ENCODE measurements at places on chromosomes 7 and 10. TPM values are rescaled to one million over a fixed set of nuclear protein-coding genes. Genes with fewer than 3 reads are reported as not detected.

PNLIPRP2 gene
- total RNA-seq: not detected

ADARB2 gene
- 0.38 TPM for total RNA-seq

CD36 gene
- 0.05 TPM for total RNA-seq

GPRIN2 gene
- total RNA-seq: not detected

OLAH gene
- not detected for total RNA-seq

SFTPD gene
- not detected for total RNA-seq

CCL26 gene
- total RNA-seq: 1.7 TPM

NYAP1 gene
- not detected for total RNA-seq

COL28A1 gene
- total RNA-seq: not detected

MALRD1 gene
- not detected for total RNA-seq

TMEM229A gene
- not detected for total RNA-seq

GATA3 gene
- total RNA-seq: 0.46 TPM

STEAP1B gene
- not detected for total RNA-seq

SYT15B gene
- 0.09 TPM for total RNA-seq

CUX1 gene
- 36.5 TPM for total RNA-seq

Data from A172 (cell line).